Fibroblast of the aortic adventitia (primary cell): ENCODE measurements at places on chromosomes 4 and X. TPM values are rescaled to one million over a fixed set of nuclear protein-coding genes. Genes with fewer than 3 reads are reported as not detected.

DNA sequence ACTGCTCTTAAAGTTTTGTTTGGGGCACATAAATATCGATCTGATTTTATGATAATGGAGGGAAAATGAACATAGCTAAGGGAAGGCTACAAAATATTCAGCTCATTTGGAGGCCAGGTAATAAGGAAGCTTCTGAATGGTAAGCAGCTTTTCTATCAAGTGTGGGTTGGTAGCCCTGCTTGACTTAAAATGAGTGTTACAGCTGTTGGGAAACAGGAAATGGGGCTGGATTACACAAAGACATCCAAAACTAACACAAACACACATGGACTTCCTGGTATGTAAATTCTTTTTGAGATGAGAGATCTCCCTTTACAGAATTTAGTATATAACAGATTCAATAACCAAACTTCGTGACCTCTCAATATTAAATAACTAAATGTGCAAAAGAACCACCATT is 58.0 kb downstream of the FGF16 start:
- peak; percentile 55 for DNase-seq

- DNase-seq = no peak
Measured at GRCh38 chr4:1812720-1813119, 19.6 kb downstream of the FGFR3 start.

- peak; percentile 11 for DNase-seq
Measured at GRCh38 chr4:46975812-46976553, 17.4 kb downstream of the GABRA4 start.

DNA sequence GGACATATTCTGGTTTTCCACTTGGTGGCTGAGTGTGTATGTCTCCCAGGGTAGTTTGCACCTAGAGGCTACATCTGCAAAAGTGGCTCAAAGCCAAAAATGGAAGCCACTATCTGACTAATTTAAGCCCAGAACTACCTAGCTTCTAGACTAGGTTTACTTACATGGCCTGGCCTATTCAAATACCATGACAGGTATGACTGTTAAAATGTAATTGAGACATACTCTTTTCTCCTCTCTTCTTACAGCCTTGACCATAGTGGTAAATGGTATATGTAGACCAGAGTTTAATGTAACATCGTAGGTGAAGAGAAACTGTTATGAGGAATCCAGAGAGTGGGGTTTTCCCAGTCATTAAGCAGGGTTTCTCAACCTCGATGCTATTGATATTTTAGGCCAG is 2.6 kb upstream of the TRPC5 start:
- DNase-seq = no peak

Gene USP17L12
- total RNA-seq = not detected in 2 replicates

Gene VSIG4
- total RNA-seq = not detected in 2 replicates
